ENCODE measurements at places on chromosomes 7 and 10. TPM values are rescaled to one million over a fixed set of nuclear protein-coding genes. Genes with fewer than 3 reads are reported as not detected.

Gene PNLIPRP2
- not detected for total RNA-seq

DNA sequence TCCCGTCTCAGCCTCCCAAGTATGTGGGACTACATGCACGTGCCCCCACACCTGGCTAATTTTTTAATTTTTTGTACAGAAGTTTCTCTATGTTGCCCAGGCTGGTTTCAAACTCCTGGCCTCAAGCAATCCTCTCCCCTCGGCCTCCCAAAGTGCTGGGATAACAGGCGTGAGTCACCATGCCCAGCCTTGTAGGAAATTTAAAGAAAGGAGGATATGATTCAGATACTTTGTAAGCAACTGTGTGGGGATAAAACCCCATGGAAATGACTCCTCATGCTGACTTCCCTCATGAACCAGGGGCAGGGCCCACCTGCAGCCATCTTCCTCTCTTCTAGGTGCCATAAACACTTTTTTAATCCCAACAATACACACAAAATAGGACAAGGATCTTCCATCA is 50.2 kb downstream of the APBB1IP start:
- no peak overlapping the region for H3K27ac ChIP-seq
- H3K4me1 ChIP-seq = no peaks in the 10 kb centered on the region
- DNase-seq = no peak

DNA sequence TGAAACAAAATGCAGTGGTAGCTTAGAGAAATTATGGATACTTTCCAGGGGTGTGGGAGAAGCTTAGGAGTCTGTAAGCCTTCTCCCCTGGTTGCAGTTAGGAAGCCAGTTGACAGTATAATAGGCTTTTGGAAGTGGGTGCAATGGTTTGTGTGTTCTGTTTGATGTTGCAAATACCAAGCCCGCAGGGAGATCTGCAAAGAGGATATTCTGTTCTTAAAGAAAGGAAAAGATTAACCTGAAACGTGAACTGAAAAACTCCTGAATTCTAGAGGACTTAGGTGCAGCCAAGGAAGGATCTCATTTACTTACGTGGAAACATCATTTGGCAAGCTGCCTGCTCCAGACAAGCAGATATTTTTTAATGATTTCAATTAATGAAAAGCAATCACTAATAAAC is 496.6 kb downstream of the AUTS2 start:
- no peaks in the 10 kb centered on the region for H3K27me3 ChIP-seq
- no peak for DNase-seq
- H3K36me3 ChIP-seq = no peaks in the 10 kb centered on the region

DNA sequence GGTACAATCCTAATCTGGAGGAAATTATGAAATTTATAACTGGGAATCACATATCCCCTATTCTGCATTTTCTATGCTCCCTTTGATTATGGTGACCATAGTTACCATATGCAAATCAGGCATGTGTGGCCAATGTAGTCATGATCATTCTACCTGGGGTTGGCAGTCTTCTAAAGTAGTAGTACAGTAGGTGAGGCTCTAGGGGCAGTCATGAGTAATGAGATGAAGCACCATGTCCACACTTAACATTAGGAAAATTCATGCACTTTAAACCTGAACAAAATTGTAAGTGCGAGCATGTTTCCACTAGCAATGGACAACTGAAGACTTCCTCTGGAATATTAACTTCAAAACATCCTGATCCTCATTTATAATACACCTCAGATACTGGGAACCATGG is 545.9 kb downstream of the SUGCT start:
- no peaks in the 10 kb centered on the region for H3K4me1 ChIP-seq
- H3K27ac ChIP-seq = no peak overlapping the region
- H3K4me3 ChIP-seq = no peak overlapping the region
- no peaks in the 10 kb centered on the region for H3K36me3 ChIP-seq
- no peak for DNase-seq
- no peaks in the 10 kb centered on the region for H3K27me3 ChIP-seq

- no peak overlapping the region for H3K27ac ChIP-seq
- H3K27me3 ChIP-seq = no peaks in the 10 kb centered on the region
- no peak overlapping the region for H3K4me3 ChIP-seq
These were observed 24.2 kb upstream of the LIPN start for GRCh38 chr10:88735661-88736060.

DNA sequence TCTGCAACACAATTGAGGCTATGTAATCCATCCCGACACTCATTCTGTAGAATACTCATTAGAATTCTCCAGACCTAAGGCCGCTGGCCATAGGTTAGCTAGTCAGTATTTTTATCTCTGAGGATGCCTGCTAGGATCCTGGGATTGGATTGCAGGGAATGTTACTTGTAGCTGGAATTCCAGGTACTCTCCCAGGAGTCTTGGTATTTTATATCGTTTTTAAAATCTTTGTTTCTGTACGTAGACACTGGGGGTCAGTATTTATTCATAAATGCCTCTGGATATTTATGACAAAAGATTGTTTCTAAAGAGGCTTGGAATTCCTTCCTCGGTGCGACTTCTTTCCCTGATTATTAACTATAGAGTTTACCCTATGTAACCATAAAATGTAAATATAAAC is 40.1 kb downstream of the BPGM start:
- H3K27me3 ChIP-seq = no peaks in the 10 kb centered on the region
- H3K36me3 ChIP-seq = no peaks in the 10 kb centered on the region
- no peaks in the 10 kb centered on the region for H3K4me1 ChIP-seq
- H3K27ac ChIP-seq = no peak overlapping the region
